ENCODE measurements at places on chromosomes 3 and 15. TPM values are rescaled to one million over a fixed set of nuclear protein-coding genes. Genes with fewer than 3 reads are reported as not detected.

The XCR1 gene
- not detected for total RNA-seq

The ACKR4 gene
- total RNA-seq = 13.5 TPM

DNA sequence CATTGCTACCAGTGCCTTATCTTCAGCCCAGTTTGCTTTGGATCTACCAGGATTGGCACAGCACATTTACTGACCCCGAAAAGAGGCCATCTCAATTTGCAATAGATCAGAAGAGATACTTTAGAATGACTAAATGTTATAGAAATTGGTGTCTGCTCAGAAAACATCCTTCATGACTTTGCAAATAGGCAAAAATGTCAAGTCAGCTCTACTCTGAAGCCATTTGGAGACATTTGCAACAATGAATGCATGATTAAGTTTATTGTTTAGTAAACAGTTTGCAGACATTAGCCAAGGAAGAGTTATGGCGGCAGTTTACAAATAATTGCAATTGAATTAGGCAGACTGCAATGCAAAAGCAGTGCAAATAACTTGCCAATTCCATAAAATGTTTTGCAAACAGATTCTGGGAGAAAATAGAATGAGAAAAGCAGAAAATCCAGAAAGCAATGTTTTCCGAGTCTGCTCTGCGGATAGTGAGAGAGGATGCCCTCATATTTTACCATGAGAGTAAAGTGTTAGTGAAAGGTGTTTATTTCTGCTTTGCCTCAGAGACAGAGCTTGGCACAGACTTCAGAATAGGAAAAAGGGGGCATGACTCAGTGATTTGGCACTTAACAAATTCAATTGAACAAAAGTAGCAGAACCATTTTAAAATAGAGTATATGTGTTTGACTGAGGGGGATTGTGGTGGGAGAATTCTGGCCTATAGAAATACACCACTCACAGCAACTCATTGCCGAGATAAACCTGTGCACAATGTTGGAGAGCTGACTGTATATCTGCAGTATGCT, 334.9 kb upstream of the NR2F2 start:
- no peak for DNase-seq

- DNase-seq = no peak
Measured at GRCh38 chr3:136990826-136991225, 33.0 kb downstream of the IL20RB start.

DNA sequence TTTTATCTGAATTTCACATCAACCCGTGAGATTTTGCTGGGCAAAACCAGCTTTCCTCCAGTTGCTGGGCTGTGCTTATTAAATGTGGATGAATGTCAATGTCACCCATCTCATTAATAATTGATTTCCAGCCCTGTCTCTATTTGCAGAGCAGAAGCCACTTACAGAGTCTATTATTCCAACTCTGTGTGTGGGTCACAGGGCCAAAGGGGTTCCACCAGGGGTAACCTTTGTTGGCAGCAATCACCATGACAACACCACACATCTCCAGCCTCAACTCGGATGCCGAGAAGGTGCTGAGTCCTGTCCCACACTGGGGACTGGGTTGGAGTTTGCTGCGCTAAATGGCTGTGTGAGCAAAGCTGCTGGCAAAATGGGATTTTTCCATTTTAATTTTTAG, 51.1 kb upstream of the WNT5A start:
- DNase-seq = no peak

GRCh38 chr3:127431066-127431465, 143.2 kb upstream of the PRR20G start:
- DNase-seq = no peak

DNA sequence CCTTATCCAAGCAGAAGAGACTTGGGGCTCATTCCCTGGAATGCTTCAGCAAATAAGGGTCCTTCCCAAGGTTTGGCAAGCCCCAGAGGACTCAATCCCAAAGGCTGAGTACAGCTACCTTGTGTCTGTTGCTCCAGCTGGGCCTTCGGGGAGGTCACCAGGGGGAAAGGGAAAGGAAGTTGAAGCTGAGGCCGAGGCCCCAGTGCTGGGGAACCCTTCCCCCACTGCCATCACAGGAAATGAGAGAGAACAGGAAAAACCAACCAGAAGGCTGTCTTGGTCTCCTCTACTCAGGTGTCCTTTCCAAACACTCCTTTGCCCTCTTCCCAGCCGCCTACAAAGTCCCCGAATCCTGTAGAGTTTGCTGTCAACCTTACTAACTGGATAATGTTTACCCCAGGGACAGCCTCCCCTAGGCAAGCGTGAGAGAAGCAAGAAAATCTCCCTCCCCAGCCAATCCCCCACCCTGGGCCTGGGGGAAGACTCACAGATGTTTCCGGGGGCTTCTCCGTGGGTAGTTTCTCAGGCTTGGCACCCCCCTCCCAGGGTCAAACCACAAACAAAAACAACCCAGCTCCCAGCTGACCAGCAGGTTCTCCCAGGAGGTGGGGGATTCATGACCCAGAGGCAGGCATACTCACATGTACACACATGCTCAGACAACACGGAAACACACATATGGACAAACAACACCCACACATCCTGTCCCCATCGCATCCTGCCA, 5.5 kb downstream of the CSRNP1 start:
- no peak for DNase-seq

DNA sequence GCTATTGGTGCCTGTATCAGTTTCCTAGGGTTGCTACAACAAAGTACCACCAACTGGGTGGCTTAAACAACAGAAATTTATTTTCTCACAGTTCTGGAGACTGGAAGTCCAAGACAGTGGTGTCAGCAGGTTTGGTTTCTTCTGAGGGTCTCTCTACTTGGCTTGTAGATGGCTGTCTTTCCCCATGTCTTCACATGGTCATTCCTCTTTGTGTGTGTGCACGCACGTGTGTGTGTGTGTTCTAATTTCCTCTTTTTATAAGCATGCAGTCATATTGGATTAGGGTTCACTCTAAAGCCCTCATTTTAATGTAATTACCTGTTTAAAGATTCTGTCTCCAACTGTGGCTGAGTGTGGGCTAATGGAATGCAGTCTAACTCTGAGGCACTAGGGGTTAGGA, 182.5 kb downstream of the SPATA16 start:
- no peak for DNase-seq

DNA sequence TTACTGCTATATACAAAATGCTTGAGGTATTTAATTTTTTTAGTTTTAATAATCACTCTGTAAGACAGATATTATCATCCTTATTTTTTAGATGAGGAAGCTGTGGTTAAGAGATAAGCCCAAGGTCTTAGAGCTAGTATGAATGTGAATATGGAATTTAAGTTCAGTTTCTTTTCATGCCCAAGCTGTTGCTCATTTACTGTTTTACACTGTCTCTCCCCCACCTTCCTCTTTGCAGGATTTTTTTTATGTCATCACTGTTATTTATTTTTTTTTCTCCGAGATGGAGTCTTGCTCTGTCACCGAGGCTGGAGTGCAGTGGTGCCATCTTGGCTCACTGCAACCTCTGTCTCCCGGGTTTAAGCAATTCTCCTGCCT, 22.5 kb downstream of the MAP2K5 start:
- no peak for DNase-seq

DNA sequence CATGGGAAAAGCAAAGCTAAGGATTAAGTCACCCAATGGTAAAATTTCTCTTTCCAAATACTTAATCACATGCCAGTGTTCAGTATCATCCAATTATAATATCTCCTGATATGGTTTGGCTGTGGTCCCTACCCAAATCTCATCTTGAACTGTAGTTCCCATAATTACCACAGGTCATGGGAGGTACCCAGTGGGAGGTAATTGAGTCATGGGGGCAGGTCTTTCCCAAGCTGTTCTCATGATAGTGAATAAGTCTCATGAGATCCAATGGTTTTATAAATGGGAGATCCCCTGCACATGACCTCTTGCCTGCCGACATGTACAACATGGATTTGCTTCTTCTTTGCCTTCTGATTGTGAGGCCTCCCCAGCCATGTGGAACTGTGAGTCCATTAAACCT, 26.1 kb upstream of the NMB start:
- DNase-seq = no peak

GRCh38 chr3:20056725-20057611, 16.7 kb downstream of the KAT2B start:
- DNase-seq = no peak

- no peak for DNase-seq
Measured at GRCh38 chr3:13507247-13507569, 27.1 kb downstream of the HDAC11 start.

Data from thoracic aorta (tissue), 2 donors.